ENCODE measurements at places on chromosomes 13 and 19. TPM values are rescaled to one million over a fixed set of nuclear protein-coding genes. Genes with fewer than 3 reads are reported as not detected.

- DNase-seq = no peak
- H3K36me3 ChIP-seq = no peaks in the 10 kb centered on the region
- no peaks in the 10 kb centered on the region for H3K4me1 ChIP-seq
- no peaks in the 10 kb centered on the region for H3K27me3 ChIP-seq
- H3K27ac ChIP-seq = no peak overlapping the region
Observed at GRCh38 chr13:80469105-80469852, 128.4 kb upstream of the SPRY2 start.

DNA sequence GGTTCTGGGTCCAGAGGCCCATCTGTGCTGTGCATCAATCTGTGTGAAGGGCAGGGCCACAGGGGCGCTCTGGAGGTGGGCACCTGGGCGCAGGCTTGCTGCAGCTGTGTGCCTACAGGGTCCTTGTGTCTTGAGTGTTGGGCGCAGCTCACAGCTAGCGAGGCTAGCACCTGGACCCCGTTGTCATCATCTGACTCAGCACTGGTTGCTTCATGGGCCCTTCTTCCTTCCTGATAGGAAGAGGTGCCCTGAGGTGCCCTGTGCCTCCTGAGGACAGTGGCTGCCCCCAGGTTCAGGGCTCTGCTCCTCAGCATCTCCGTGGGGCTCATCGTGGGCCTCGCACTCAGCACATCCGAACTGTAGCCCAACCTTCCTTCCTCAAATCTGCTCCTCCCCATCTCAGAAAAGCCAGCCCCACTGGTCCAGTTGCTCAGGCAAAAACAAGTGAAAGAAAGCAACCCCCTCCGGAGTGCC is 54.8 kb downstream of the GATAD2A start:
- H3K4me3 ChIP-seq = peak overlapping the region; percentile 77
- peak overlapping the region; percentile 94 for H3K27ac ChIP-seq
- peaks cover 25% of the 10 kb centered on the region for H3K36me3 ChIP-seq
- H3K4me1 ChIP-seq = peaks cover 64% of the 10 kb centered on the region
- no peak for DNase-seq
- no peaks in the 10 kb centered on the region for H3K27me3 ChIP-seq

Gene CD70
- total RNA-seq = 85.5 TPM

Gene SYMPK
- total RNA-seq = 121 TPM

Gene CNOT3
- 67.5 TPM for total RNA-seq

Gene EBI3
- 47.0 TPM for total RNA-seq

DNA sequence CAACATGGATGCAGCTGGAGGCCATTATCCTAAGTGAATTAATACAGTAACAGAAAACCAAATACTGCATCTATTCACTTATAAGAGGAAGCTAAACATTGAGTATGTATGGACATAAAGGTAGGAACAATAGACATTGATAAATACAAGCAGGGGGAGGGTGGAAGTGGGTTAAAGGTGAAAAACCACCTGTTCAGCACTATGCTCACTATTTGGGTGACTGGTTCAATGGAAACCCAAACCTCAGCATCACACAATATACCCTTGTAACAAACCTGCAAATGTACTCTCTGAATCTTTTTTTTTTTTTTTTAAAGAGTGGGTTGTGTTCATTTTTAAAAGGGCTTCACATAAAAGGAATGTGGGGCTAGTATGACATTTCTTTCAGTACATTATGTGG is 26.9 kb upstream of the CPB2 start:
- H3K4me1 ChIP-seq = peaks cover 11% of the 10 kb centered on the region
- peaks cover 93% of the 10 kb centered on the region for H3K36me3 ChIP-seq
- H3K4me3 ChIP-seq = no peak overlapping the region
- no peak for DNase-seq

DNA sequence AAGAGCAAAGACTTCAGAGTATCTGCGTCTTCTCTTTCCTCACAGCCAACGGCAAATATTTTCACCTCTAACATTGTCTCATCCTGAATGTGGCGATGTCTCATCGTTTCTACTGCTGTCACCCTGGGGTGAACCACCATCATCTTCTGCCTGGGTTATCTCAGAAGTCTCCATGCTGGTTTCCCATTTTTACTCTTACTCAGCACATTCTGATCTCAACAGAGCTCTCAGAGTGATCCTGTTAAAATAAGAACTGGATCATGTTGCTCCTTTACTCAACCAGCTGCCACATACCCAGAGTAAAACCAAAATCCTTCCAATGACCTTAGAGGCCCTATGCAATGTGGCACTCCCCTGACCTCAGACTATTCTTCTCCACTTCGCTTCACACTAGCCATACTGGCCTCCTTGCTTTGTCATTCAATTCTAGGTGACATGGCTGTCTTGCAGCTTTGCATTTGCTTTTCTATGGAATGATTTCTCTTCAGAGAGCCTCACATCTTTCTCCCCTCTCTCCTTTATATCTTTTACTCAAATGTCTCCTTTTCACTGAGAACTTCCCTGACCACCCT is 7.8 kb upstream of the OLFM4 start:
- no peaks in the 10 kb centered on the region for H3K27me3 ChIP-seq
- DNase-seq = no peak

Measured in activated T-helper 2 cell treated with anti-CD3 and anti-CD28 coated beads, Interferon-gamma antibody, Interleukin-2, Interleukin-4, amounts not matched to agents 10 μg/mL and 5 μg/mL and 100 μg/mL, durations not matched to agents 14 hours and 24 hours and 36 hours (primary cell).